ENCODE measurements at places on chromosomes 16 and 17.
A peak's percentile ranks its signal among the peaks of the same experiment; 100 is the strongest.

DNA sequence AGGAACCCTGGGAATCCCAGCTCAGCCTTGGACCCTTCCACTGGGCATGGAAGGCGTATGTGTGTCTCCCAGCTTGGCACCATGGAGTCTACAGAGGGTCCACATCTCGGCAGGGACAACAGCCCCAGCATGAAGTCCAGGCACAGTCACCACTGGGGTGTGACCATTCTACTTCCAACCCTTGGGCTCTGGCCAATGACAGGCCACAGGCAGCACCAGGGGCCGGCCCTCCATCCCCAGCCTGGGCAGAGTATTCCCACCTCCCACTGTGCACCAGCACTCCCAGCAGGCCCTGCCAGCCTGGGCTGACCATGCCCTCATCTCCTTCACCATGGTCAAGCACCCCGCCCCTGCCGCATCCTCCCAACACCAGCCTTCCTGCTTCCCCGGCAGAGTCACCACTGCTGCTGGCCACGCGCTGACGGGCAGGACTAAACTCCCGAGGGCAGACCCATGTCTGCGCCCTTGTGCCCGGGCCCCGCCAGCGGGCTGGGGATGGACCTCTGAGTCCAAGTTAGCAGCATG, 9.5 kb upstream of the PPP1R27 start:
- DNase-seq: no peak

DNA sequence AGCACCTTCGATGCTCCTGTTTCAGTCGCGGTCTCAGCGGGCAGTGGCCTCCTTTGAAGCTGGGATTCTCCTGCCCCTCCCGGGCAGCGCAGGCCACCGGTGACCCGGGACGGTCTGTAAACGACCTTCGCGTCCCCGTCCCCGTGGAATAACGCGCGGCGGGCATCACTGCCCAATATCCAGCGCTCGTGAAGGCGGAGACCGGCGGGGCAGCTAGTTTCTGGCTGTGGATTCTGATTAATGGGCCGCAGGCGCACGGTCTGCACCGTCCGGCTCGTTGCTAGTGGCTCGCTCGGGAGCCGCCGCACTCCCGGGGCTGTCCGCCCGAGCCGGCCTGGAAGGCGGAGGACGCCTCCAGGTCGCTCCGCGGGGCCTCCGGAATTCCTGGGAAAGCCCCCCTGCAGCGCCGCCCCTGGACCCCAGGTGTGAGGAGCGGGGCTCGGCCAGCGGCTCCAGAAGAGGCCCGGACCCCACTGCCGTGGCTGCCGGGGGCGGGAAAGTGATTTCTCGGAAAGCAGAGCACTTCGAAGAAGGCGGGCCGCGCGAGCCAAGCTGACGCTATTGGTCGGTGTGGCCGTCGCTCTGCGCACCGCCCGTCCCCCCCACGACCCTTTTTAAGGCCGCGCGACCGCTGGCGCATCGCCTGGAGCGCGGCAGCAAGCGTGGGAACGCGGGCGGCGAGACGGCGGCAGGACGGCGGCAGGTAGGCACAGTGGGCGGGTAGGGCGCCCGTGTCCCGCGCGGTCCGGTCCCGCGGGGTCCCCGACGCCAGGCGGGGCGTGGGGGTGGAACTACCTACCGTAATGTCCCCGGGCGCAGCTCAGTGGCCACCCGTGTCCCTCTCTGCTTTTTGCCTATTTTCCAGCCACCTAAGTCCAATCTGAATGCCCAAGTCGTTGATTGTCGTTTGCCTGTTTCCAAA, at the start of gene IRF8:
Gene IRF8, plus strand, starts transcription at position 642 of the 922 bp plus-strand sequence. CDS start 3,854 bp downstream, outside the sequence.
- peak; percentile 37 for DNase-seq

- peak; percentile 83 for DNase-seq
Observed at GRCh38 chr17:2337544-2338314, 428 bp downstream of the SGSM2 start.

DNA sequence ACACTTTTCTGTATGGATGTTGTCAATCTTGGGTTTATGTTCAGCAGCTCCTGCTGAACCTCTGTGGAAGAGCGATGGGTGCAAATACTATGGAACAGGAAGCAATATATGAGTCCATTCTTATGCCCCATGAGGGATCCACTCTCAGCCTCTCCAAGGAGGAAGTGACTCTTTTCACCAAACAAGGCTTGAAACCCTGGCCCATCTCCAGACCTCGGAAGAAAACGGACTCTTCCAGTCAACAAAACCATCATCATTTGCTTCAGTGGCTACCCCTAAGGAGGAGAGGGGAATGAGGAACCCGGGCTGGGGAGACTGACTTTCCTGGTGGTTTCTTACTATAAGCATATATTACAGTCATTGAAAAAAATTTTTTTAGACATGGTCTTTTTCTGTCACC, 206.2 kb downstream of the AXIN2 start:
- no peak for DNase-seq

DNA sequence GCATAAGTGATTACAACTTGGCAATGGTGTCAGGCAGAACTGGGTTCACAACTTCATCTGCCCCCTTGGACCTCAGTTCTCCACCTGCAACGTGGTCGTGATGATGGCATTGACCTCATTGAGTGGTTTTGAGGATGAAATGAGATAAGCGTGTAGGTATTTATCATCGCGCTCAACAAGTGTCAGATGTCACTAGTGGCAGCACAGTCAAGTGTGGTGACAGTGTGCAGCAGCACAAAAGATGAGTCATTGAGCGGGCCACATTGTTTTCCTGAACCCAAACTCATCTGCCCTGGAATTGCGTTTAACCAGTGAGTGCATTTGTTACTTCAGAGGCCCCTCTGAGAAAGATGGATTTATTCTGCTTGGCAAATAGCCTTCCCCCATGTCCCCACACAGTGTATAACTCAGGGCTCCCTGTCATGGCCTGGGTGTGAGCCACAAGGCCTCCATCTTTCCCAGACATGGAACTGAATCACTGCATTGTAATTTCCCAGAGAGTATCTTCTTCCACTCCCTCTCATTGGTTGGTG, 20.9 kb downstream of the IRX3 start:
- DNase-seq: no peak
